Right atrium auricular region (tissue), 2 donors: ENCODE measurements at places on chromosomes 3 and 15.

DNA sequence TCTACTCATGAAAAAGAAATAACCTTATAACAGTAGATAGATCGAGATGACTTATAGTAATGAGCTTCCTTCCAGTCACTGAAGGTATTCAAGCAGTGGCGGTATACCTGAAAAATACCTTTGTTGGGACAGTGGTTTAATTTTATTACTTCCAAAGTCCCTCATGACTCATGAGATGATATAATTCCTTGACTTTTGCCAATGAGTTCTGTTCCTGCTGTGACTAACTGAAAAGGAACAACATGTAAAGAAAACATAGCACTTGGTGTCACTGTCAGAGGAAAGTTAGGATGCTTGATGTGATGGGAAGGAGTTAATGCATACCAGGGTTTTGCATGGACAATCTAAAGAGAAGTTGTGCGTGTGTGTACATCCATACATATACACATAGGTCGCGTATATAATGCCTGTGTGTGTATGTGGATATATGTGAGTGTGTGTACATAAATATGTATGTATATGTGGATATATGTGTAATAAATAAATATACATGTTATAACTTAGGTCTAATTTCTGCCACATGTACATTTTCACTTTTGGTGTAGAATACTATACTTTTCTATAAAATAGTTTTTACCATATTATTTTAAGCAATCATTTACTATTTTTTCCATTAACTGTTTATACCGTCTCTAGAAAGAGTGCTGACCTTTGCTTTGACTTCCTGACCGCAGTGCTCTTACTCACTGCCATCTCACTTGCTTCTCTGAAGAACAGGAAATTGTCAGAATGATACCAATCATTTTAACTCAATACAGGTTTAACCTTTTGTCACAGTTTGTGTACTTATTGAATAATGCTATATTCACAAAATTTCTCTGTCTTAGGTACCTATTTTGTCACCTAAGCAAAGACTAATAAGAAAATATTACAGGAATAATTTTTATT, 12.6 kb upstream of the PAK2 start:
- H3K27ac ChIP-seq, result no peak overlapping the region
- peaks cover 17% of the 10 kb centered on the region for H3K36me3 ChIP-seq
- no peaks in the 10 kb centered on the region for H3K27me3 ChIP-seq
- H3K4me1 ChIP-seq, result no peaks in the 10 kb centered on the region
- no peak for DNase-seq
- H3K4me3 ChIP-seq, result no peak overlapping the region

DNA sequence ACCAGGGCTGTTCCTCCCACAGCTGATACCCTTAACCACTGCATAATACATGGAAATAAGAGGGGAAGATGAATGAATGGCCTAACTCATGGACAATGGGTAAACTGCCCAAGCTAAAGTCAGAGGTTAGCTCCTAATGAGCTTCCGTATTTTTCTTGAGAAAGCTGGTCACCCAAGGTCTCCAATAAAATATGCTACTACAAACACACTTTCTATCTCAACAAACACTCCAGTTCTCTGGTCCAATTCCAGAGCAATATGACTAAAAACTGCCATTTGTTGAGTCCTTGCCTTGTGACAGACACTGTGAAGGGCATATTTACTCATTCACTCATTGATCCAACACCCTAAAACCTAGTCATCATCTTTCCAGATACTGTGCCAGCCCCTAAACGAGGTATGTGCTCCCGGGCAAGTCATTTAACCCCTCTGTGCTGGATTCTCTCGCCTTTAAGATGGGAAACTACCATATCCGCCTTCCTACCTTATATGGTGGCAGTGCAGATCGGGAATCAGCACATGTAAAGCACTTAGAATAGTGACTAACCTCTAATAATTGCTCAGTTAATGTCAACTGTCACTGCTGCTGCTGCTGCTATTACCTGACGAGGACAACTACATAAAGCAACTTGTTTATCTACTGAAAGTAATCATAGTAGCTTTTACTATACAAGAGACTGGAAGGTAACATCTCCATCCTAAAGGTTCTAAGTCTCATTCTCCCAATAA, 89.1 kb downstream of the XXYLT1 start:
- H3K4me1 ChIP-seq, result peaks cover 51% of the 10 kb centered on the region
- no peak for DNase-seq
- no peak overlapping the region for H3K4me3 ChIP-seq

DNA sequence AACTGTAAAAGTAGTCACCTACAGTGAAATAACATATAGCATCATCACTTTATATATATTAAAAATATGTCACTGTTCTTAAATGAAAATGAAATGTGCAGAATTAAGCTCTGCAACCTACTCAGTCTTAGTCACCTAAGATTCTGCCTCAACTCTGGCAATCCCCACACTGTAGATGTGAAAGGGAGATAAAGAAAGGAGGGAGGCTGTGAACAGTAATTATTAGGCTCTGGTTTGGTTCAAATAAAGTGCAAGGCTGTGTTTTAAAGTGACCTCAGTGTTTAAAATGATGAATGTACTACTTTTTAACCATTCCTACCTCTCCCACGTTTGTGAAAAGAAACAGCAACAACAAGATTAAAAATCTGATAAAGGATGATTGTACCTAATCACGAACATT, 72.2 kb downstream of the ATP8B4 start:
- no peaks in the 10 kb centered on the region for H3K4me1 ChIP-seq
- H3K36me3 ChIP-seq, result no peaks in the 10 kb centered on the region

GRCh38 chr15:75164625-75165350, 36.9 kb upstream of the C15orf39 start:
- no peaks in the 10 kb centered on the region for H3K36me3 ChIP-seq
- H3K4me3 ChIP-seq, result no peak overlapping the region
- H3K4me1 ChIP-seq, result no peaks in the 10 kb centered on the region
- H3K27me3 ChIP-seq, result no peaks in the 10 kb centered on the region
